ENCODE measurements at places on chromosomes 13 and 19.
A peak's percentile ranks its signal among the peaks of the same experiment; 100 is the strongest.

- no peak for DNase-seq
These were observed 2.3 kb downstream of the TULP2 start for GRCh38 chr19:48896191-48896720.

GRCh38 chr19:39200066-39200802, 3.5 kb downstream of the NCCRP1 start:
- no peak for DNase-seq

DNA sequence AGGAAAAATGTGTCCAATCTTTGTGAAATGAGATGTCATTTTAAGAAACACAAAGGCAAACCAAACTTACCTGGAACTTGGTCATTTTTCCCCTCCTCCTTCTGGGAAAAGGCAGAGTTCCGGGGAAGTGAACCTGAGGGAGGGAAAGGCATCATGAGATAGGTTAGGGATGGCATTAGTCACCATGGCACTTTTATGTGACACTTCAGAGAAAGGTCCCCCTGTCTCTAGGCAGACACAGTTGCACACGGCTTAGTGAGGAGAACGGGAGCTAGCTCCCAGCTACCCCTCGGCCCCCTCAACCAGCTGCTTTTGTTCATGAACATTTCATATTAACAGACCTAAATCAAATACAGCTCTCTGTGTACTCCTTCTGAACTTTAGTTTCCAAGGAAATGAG, 1.5 kb downstream of the ZNF235 start:
- DNase-seq = peak; percentile 26

DNA sequence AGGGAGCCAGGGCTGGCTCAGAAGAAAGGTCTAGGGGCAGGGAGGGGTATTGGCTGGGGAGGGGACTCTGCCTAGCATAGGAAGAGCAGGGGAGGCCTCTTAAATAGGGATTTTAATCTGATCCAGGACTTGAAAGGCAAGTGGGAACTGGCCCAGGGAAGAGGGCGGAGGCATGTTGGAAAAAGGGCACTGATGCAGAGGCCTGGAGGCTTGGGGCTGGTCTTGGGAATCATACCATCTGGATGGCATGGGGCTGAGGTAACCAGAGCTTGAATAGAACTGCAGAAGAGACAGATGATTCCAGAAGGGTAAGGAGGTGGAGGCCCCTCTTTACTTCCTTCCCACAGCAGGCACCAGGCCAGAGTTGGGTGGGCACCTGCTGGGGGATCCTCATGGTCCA, 29.1 kb downstream of the CERS4 start:
- DNase-seq = no peak

DNA sequence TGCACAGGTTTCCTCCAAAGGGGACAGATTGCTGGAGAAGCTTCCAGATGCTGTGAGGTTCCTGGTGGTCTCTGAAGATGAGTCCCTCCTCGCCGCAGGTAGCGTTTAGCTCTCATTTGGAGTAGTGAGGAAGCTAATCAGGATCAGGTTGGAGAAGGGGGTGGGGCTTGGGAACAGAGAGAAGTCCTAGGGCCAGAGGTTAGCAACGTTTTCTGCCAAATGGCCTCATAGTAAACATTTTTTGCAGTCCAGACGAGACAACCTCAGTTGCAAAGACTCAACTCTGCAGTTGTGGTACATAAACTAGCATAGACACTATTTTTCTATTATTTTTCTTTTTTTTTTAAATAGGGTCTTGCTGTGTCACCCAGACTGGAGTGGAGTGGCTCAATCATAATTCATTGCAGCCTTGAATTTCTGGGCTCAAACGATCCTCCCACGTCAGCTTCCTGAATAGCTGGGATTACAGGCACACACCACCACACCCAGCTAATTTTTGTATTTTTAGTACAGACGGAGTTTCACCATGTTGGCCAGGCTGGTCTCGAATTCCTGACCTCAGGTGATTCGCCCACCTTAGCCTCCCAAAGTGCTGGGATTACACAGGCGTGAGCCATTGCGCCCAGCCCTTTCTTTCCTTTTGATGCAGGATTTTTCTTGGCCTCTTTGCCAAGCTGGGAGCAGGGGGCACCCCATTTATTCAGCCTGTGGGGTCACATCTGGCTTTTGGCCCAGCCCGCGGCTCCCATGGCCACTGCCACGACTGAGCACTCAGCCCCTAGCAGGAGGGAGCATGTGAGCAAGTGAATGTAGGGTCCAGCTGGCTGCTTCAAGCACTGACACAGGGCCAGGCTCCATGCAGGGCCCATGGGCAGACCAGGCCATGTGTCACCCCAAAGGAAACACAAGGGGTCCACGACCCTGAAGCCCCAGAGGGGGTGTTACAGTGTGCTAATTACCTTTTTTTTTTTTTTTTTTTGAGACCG, 34.4 kb upstream of the SIN3B start:
- DNase-seq = no peak

DNA sequence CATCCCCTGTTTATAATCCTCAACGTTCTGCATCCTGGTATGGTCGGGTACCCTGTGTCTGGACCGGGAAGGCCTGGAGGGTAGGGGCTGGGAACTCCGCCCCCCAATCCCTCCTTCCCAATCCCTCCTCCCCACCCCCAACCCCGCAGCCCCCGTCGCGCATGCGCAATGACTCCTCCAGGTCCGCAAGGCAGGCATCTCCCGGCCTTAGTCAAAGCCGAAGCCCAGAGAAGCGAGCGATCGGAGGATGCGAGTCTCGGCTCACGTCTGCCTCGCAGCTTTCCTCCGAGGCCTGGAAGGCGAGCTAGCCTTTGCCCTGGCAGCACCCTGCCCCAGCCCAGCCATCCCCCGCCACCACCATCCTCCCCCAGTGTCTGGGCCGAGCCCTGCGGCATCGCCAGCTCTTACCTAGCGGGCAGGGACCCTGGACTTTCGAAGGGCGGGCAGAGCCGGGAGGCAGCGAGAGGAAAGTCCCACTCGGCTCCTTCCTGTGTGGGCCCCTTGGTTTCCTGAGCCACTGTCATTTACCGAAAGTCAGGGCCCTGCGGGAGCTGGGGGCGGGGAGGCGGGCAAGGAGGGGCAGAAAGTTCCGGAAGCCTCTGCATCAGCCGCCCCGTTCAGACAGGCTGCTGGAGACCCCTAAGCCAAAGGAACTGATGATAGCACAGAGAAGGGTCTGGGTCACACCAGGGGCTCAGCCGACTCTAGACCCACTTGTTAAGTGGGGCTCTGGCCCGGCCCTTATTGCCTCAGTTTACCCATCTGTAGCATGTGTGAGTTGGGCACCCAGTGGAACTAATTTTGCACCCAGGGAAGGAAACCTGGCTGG, at the start of gene JAK3:
TSS of gene JAK3 (minus strand) at position 445 of the 829 bp plus-strand sequence. CDS start 3,565 bp downstream, outside the sequence.
- no peak for DNase-seq

DNA sequence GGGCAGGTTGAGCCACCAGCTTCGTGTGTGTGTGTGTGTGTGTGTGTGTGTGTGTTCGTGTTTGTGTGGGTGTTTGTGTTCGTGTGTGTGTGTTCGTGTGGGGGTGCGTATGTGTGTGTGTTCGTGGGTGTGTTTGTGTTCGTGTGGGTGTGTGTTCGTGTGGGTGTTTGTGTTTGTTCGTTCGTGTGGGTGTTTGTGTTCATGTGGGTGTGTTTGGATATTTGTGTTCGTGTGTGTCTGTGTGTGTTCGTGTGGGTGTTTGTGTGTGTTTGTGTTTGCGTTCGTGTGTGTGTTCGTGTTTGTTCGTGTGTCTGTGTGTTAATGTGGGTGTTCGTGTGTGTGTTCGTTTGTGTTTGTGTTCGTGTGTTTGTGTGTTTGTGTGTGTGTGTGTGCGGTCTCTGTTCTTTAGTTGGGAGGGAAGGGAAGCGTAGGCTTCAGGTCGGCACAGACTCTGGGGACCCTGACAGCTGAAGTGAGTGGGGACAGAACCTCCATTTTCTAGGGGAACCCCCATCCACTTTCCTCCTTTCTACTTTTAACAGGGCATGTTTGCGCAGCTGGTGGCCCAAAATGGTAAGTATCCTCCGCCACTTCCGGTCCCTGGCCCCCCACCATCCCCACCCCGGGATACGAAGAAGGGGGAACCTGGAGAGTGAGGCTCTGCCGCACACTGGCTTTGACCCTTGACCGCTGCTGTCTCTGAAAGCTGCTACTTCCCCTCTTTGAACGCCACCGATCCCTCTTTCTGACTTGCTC, 1.6 kb downstream of the TNFSF9 start:
- DNase-seq = no peak

GRCh38 chr19:18613589-18614234, 1.0 kb downstream of the TMEM59L start:
- no peak for DNase-seq

DNA sequence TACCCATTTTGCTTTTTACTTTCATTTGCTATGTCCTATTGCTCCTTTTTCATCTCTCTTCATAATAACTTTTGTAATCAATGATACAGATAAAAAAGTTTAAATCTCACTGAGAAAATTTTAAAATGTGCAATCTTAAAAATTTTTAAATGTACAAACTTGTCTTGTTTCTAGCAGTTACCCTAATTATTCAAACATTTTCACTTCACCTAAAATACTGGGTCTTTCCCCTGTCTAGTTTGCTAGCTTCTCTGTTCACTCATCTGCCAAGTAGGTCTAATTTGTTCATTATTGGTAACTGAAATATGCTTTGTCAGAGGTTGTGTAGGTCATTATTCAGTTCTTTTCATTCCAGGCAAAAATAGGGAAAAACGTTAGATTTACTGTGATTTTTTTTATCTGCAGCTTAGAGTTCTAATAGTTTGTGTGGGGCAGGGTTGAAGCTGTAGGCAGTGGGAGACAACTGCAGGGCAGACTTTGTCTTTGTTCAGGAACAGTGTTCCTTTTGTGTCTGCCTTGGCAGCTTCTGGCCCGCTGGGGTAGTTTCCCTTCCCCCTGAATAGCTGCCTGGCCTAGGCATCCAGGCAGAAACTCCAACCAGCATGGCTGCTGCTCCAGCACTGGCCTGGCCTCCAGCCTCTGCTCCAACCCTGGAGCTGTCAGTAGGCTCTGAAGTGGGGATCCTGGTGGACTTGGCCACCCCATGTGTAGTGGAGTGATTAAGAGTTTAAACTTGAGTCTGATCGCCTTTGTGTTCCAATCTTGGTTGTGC, 48.5 kb downstream of the WDFY2 start:
- DNase-seq = no peak

DNA sequence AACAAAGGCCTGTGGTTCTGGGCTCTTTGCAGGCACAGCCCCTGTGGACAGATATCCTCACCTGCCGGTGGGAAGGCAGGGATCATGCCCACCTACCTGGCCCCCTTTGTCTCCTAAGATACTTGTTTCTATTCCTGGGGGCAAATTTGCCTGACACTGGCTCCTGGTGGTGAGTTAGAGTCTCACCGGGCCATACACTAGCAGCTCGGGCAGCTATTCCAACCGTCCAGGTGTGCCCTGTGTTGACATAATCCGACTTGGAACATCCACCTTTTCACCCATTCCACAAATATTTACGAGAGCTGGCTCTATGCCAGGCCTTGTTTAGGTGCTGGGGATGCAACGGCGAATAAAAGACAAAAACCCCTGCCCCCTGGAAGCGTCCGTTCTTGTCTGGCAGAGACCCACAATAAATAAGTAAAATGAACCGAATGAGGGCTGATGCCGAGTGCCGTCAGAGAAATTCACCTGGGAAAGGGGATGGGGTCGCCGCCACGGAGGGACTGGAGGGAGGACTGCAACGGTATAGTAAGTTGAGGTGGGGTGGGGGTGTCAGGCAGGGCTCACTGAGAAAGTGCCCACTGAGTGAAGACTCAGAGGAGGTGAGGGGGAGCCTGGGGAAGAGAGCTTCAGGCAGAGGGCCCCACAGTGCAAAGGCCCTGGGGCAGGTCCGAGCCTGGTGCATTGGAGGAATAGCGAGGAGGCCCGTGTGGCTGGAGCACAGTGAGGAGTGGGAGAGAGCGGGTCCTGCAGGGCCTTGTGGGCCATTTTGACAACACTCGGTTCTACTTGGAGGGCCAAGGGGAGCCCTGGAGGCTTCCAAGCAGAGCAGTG, 43.2 kb upstream of the RANBP3 start:
- DNase-seq = no peak

GRCh38 chr13:28455580-28456194, 39.2 kb downstream of the FLT1 start:
- DNase-seq = no peak

- DNase-seq = no peak
These were observed 306.4 kb upstream of the ARGLU1 start for GRCh38 chr13:106874323-106874722.

DNA sequence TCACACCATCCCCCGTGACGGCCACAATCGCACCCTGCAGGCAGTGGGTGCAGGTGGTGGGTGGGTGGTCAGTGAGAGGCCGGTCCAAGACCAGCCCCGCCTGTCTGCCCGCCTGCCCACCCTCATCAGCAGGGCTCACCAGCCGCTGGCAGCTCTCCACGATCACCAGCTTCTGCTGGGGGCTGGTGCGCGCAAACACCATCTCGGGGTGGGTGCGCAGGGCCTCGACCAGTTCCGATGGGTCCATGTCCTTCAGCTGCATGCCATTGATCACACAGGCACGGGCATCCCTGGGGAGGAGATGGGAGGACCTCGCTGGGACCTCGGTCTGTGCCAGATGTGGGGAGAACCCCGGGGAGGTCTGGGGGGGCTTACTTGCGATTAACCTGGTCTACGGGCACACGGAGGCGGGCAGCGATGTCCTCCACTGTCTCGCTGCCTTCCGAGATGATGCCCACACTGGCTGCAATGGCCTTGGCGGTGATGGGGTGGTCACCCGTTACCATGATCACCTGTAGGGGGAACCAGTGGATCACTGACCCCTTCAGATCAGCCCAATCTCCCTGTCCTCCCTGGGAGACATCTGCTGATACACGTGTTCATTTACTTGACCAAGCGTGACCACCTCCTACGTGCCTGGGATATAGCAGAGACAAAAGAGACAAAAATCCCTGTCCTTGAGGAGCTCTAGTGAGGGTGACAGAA, 8.0 kb downstream of the ATP4A start:
- DNase-seq = no peak

- DNase-seq = no peak
These were observed 147.1 kb downstream of the DNAJC15 start for GRCh38 chr13:43170506-43170905.

- no peak for DNase-seq
These were observed 147.4 kb downstream of the PTPRS start for GRCh38 chr19:5193192-5193591.

GRCh38 chr19:7637374-7638256, 705 bp downstream of the STXBP2 start:
- no peak for DNase-seq

GRCh38 chr19:47370045-47370611, 21.0 kb downstream of the DHX34 start:
- no peak for DNase-seq

DNA sequence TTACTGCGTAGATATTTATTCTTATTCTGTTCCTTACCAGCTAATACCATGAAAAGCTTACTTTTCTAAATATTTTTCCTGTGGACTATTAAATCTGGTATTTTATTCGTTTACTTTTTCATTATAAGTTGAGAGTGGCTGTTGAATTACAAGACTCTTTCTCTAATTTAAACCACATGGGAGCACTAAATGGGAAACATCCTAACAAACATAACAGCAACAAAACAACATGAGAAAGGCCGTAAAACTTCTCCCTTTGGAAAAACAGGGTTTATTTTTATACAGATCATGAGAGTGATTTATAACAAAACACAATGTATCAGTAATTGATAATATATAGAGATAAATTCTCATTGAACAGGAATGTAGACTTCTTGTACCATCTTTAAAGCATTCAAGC, 1592.1 kb downstream of the EFNB2 start:
- no peak for DNase-seq

- DNase-seq = no peak
These were observed 450.8 kb downstream of the DCT start for GRCh38 chr13:94028650-94029049.
